Activated T-helper 2 cell treated with anti-CD3 and anti-CD28 coated beads, Interferon-gamma antibody, Interleukin-2, Interleukin-4, amounts not matched to agents 10 μg/mL and 5 μg/mL and 100 μg/mL, durations not matched to agents 14 hours and 24 hours and 36 hours (primary cell): ENCODE measurements at places on chromosomes 13 and 19.

DNA sequence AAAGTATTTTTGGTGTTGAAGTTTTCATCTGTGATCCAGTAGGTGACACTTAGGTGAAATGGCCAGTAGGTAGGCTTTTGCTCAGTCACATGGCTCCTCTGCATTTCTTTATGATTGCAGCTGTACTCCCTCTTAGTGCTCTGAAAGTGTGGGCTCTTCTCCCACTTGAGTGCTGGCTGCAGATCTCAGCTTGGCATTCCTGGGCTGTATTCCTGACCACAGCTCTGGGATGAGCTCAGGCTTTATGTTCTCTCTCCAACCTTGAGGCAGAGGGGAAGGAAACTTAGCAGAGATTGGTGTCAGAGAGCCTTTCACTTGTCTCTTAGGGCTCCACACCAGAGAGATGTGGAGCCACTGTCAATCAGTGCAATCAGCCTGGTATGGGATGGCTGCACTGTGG lies 254.3 kb downstream of the NDFIP2 start:
- no peak for DNase-seq

DNA sequence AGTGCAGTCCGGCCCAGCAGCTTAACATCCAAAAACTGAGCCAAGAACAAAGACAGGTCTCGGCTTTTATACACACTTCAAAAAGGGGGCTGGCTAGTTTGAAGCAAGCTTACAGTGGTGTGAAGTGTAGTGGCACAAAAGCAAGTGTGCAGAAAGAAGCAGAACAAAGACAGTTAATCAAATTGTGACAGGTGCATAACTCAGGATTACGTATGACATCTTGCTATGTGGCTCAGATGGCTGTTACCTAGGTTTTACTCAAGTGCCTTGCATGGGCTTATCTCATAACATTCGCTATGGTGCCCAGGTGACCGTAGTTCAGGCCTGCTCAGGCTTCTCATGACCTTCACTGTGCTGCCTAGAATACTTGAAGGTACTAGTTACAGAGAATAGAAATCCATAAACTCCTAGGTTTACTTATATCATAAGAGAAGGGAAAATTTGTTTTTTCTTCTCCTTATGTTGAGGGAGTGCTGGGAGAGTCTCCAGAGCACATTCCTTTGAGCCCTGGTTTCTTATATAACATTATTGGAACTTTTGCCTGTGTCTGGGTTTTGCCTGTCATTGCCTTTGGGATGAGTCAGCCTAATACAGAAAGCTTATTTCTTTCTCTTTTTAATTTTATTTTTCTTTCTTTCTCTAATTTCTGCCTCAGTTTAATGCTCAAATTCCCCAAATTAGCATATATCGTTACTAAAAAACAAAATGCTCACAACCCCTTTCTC lies 1629.1 kb upstream of the PCDH20 start:
- no peak for DNase-seq

DNA sequence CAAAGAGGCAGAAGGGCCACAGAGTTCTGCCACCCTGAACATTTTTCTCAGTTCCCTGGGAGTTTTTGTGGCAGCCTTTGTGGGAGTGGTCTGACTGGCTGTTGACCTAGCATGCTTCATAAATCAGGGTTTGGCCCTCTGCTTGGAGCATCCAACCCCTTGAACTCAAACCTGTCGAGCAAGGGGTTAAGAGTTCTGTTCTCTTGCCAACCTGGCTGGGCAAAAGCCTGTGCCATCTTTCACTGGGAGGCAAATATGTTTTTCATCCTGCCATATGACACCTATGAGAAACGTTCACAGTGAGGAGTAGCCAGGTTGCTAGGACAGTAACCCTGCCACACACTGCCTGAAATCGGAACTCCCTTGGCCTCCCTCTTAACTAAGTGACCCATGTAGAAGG lies 7.7 kb upstream of the TEX26 start:
- no peak for DNase-seq

DNA sequence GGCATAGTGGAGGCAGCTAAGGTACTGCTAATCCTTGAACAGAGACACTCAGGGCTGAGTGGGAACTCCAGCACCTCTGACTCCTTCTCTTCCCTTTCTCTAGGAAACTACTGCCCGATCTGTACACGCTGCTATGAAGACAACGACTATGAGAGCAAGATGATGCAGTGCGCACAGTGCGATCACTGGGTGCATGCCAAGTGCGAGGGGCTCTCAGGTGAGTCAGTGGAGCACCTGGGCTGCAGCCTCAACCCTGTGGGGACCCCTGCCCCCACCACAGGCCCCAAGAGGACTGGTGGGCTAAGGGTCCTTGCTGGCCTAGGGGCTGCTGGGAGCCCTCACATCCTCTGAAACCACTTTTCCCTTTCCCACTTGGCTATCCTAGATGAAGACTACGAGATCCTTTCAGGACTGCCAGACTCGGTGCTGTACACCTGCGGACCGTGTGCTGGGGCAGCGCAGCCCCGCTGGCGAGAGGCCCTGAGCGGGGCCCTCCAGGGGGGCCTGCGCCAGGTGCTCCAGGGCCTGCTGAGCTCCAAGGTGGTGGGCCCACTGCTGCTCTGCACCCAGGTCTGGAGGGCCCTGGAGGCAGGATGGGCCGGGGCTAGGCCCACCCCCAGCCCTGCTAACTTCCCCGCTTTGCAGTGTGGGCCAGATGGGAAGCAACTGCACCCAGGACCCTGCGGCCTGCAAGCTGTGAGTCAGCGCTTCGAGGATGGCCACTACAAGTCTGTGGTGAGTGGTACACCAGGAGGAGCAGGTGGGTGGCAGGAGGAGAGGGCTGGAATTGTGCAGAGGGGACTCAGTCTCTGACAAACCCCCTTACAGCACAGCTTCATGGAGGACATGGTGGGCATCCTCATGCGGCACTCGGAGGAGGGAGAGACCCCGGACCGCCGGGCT lies 9.5 kb downstream of the KMT2B start:
- no peak for DNase-seq

GRCh38 chr19:57802269-57802668 lies 12.4 kb downstream of the ZNF552 start:
- no peak for DNase-seq

GRCh38 chr13:107669391-107669993 lies 545.8 kb downstream of the LIG4 start:
- DNase-seq = no peak

- no peak for DNase-seq
These were observed 133.3 kb upstream of the WASF3 start for GRCh38 chr13:26424181-26424580.

DNA sequence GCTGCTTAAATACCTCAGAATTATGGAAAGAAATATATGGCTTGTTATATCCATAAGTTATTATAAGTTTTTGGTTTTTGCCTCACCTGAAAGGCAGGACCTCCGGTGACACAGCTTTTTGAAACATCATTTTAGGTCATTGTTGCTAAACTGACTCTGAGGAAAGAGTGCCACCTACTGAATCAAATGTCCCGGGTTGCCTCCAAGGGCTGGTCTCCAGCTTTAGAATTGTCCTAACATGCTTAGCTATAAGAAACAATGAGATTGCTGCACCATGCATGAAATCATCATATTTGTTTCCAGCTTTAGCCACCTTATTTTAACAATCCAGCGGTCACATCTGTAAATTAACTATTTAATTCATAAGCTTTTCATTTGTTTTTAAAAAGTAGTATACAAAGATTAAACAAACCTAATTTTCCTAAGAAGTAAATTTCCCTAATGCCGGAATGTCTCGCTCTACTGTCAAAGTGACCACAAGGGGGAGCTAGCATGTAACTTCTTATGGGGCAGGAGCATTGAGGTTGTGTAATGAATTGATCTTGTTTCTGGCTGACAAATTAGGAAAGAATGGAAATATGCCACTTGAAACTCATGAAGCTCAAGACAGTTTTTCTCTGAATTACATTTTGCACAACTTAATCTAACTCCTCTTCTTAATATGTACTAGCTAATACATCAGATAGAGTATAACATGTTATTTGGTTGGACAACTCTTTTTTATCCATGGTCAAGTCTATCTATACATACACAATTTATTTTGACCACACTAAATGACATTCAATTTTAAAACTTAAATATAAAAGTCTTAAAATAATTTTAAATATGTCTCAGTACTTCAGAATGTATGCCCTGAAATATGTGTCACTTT lies 6.7 kb upstream of the PCDH17 start:
- DNase-seq = no peak

- no peak for DNase-seq
These were observed 8.0 kb upstream of the ATP4A start for GRCh38 chr19:35571406-35571965.

DNA sequence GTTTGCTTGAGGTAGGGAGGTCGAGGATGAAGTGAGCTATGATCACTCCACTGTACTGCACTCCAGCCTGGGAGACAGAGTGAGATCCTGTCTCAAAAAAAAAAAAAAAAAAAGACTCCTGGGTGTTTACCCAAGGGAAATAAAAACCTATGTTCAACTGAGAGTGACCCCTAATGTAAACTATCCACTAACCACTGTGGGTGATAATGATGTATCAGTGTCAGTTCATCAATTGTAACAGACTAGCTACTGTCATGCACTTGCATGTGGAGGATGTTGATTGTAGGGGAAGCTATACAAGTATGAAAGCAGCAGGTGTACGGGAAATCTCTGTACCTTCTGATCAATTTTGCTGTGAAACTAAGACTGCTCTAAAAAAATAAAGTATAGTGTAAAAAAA lies 2.6 kb upstream of the CIB3 start:
- no peak for DNase-seq

DNA sequence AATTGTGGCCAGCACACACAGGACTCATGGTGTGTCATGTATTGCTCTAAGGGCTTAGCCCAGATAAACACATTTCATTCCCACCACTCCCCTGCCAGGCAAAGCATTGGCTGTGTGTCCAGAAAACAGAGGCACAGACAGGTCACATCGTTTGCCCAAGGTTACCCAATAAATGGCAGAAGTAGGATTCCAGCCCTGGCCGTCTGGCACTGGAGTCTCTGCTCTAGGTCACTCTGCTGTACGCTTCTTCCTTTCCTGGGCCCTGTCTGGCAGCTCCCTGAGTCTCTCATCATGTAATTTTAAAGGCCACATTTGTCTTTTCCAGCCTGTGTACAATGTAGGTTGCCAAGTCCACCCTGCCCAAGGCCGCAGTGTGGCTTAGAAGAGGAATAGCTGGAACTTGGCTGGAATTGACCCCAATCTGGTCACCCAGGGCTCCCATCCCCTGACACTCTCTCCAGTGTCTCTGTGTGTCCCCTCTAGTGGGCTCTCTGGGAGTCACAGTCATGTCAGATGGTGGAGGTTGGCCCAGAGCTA lies 264.5 kb upstream of the TSHZ3 start:
- DNase-seq = no peak

DNA sequence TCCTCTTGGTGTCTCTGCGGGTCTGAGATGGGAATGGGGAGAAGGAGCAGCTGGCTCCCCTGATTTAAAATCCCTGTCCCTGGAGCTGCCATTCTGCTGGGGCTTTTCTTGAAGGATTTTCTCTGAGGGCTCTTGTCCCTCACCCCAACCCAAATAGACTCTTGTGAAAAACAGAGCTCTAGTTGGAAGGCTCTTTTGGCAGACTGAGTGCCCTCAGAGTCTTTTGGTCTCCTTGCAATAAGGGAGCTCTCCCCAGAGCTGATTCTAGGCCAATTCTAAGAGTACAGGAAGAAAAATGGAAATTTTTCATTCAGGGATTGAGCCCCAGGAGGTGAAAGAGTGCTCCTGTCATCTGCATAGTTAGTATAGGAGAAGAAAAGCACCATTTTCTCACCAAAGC lies 238.3 kb downstream of the COG6 start:
- DNase-seq = no peak

GRCh38 chr13:63455938-63456337 lies 2040.3 kb upstream of the PCDH20 start:
- no peak for DNase-seq

- no peak for DNase-seq
These were observed 39.6 kb downstream of the STOML3 start for GRCh38 chr13:38950987-38951386.

DNA sequence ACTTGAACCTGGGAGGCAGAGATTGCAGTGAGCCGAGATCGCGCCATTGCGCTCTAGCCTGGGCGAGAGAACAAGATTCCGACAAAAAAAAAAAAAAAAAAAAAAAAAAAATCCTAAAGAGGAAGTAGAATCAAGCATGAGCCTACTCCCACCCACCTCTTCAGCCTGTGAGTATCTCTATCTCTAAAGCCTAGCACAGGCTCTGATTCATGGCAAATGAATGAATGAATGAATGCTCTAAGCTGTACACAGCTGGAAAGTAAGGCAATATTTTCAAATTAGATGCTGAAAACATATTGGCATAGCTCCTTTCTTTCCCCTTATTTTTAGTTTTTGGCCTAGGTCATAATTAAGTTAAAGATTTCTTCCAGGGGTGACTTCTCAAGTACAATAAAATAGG lies 35.7 kb upstream of the FAM216B start:
- no peak for DNase-seq

GRCh38 chr13:100473087-100473486 lies 115.5 kb downstream of the GGACT start:
- DNase-seq = no peak

DNA sequence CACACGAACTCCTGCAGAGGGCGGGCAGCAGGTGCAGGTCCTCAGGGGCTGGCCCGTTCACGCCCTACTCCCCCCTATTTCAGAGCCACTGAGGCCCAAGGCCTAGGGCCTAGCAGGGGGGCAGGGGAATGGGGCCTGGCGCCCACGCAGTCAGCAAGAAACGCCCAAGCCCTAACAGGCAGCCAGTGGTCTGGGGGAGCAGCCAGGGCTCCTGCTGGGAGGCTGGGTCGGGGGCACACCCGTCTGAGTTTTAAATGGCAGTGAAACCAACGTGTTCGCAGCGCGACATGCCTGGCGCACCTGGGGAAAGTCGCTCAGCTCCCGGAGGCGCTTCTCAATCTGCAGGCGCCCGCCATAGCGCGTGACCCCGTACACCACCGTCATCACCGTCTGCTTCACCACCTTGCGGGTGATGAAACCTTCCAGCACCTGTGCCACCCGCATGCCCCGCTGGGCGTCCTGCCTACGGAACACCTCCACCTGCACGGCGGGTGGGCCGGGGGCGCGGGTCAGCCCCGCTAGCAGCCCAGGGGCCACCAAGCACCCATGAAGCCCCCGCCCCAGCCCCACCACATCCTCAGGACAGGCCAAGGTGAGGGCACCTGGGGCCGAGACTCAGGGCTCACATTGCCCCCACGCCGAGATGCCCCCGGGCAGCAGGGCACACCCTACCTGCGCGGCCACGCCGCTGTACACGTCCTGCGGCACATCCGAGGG lies 13.9 kb downstream of the POLRMT start:
- DNase-seq = no peak
